Stimulated activated CD8-positive, alpha-beta memory T cell treated with anti-CD3 and anti-CD28 coated beads, Interleukin-15, amount 100 ng/mL, for 1 hour (primary cell): ENCODE measurements at places on chromosomes 1 and 21.

- no peak for DNase-seq
Measured at GRCh38 chr1:53050310-53050709, 11.7 kb upstream of the PODN start.

DNA sequence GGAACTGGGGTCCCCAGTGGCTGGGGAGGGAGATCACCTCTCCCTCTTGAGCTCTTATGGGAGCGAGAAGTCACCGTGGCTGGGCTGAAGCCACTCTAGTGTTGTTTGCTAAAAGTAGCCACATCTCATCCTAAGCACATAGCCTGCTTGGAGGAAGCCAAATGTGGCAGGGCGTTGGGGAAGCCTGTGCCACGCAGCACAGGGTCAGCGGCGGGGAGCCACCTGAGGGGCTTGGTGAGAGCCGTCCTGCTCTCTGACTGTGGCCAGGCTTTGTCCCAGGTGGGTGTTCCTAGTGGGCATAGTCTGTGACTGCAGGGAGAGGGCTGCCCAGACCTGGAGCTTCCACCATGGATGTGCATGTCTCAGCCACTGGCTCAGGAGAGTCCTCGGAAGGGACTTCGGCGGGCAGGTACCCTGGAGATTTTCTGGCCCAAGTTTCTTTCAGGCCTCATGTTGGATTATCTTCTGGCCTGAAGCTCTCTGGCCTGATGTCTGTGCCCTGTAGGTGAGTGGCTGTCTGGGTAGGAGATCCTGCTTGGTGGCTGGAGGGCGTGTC lies 38.9 kb downstream of the MORN1 start:
- DNase-seq = no peak

DNA sequence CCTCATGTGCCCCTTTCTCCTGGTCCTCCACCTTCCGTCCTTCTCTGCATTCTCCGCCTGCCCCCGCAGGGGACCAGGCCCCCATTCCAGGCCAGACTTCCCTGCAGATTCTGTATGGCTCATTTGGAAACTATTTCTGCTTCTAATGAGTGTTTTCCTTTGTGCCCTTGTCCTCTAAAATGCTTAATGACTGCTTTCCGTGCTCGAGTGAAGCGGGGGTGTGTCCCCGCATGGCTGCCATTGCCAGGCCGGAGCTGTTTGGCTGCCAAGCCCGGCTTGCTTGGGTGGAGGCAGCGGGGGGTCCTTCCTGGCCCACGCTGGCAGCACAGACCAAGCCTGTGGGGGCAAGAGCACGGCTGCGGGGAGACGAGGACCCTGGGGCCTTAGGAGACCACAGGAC lies 299.3 kb upstream of the VAMP3 start:
- DNase-seq = no peak

GRCh38 chr1:246226041-246226440 lies 281.0 kb downstream of the SMYD3 start:
- DNase-seq = no peak

DNA sequence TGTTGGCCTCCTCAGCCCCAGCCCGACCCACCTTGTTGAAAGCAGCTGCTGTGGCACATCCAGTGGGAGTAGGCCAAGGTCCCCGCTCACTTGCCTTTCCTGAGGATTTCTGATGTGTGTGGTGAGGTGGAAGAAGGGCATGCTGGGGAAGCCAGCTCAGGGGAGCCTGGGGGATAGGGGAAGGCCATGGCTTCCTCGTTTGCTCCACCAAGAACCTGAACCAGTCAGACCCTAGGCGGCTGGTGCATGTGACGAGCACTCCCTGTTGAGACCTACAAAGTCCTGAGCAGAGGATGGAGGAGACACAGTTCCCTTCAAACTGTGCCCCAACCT lies 38.0 kb upstream of the SLC30A1 start:
- no peak for DNase-seq

- no peak for DNase-seq
Measured at GRCh38 chr1:18182398-18183160, 75.0 kb downstream of the IGSF21 start.

- DNase-seq = no peak
Measured at GRCh38 chr1:36603461-36603860, 120.7 kb upstream of the CSF3R start.

DNA sequence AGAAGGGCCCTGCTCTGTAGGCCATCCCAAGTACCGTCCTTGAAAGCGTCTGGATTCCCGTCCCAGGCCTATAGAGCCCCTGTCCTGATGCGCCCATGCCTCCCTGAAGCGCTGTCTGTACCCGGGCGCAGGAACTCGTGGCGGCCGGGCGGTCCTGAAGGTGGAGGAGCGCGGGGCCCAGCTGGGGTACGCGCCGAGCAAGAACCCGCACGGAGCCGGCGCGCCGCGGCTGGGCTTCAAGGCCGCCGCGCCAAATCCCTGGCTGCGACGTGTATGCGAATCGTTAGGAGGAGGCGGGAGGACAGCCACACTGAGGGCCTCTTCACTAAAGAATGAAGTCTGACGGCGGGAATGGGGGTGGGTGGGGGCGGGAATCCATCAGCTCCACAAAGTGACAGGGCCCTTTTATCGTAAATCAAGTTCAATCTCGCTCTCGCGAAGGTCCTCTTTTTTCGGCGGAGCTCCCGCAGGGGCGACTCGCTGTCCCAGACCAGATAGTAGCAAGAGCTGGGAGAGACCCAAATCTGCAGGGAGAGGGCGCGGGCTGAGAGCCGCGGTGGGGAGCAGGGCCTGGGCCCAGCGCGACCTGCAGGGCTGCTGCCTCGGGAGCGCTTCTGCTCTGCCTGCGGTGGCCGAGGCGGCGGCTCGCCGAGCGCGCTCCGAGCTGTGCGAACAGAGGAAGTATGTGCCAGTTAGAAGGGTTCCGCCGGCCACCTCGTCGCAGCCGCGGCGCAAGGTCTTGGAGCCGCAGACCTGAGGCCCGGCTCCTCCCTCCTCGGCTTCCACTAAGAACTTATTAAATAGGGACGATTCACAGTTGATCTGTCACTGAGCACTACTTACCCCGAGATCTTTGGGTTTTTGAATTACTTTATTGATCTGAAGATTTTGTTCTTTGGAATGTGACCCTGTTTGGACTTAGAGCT lies 10.4 kb downstream of the BARHL2 start:
- DNase-seq = no peak

- DNase-seq = no peak
Measured at GRCh38 chr1:167145965-167146364, 52.1 kb downstream of the STYXL2 start.

DNA sequence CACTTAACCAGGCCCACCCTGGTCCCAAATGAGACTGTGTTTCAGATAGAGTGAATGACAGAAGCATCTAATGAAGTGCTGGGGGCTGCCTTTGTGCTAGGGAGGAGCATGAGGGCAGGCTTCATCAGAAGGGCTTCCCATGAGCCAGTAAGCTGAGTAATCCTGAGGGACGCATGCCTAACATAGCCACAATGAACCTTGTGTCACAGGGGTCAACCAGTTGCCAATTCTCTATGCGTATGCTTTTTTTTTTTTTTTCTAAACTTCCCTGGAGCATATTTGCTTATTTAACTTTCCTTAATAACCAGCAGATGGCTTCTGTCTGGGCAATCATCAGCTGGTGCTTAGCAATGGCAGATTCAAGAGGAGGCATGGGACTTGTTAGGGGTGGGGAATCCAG lies 25.5 kb upstream of the CYP2J2 start:
- no peak for DNase-seq

GRCh38 chr1:154474802-154475201 lies 27.2 kb upstream of the TDRD10 start:
- DNase-seq = no peak

DNA sequence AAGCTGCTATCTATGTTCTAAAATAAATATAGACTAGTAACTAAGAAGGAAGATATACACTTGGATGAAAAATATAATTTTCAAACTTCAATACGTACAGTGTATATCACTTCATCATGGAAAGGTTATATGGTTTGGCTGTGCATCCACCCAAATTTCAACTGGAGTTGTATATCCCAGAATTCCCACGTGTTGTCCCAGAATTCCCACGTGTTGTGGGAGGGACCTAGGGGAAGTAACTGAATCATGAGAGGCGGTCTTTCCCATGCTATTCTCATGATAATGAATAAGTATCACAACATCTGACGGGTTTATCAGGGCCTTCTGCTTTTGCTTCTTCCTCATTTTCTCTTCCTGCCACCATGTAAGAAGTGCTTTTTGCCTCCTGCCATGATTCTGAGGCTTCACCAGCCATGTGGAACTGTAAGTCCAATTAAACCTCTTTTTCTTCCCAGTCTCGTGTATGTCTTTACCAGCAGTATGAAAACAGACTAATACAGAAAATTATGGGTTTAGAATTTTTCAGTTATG lies 10.7 kb downstream of the NEGR1 start:
- no peak for DNase-seq

GRCh38 chr1:227401562-227402342 lies 83.5 kb upstream of the CDC42BPA start:
- DNase-seq = no peak

- no peak for DNase-seq
Measured at GRCh38 chr1:52640697-52641096, 7.7 kb downstream of the SHISAL2A start.

- DNase-seq = no peak
Measured at GRCh38 chr1:201594575-201595245, 55.8 kb downstream of the NAV1 start.

GRCh38 chr1:189131576-189131975 lies 1346.1 kb downstream of the BRINP3 start:
- no peak for DNase-seq

DNA sequence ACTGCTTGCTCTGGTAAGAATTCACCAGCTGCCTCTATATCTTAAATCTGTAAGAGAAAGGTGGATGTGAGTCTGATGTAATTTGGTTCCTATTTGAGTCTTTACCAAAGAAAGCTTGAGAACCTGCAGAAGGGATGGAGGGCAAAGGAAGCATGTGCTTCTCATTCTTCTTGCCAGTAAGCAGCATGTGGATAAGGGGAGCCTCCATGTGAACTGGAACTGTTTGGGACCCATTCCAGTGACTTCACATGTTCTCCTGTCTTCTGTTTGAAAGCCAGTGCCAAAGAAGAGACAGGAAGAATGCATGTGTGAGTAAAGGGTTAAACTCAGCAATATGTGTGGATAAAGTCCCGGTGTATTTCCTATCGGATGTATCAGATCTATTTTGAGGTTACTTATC lies 119.6 kb upstream of the ADGRL2 start:
- DNase-seq = no peak

DNA sequence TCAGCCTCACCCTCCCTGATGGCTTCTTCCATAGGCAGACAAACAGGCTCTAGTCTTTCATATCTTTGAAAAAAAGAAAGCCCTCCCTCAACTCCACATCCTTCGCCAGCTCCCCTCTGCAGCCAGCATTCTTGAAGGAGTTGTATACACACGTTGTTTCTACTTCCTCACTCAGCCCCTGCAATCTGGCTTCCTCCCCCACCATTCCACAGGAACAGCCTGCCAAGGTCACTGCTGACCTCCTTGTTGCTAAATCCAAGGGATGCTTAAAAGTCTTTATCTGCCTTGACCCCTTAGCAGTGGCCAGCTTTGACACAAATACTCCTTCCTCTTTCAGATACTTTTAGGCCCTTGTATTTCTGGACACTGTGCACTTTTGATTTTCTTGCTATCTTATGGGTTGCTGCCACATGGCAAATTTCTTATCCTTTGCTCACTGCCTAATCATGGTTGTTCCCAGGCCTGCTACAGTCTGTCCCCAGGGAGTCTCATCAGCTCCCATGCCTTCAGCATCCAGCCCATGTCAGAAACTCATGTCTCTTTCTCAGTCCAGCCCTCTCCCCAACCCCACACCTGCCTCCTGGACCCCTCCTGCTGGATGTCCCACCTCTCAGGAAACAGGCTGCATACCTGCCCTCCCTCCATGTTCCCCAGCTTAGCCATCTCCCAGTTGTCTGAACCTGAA lies 8.3 kb downstream of the FAM229A start:
- DNase-seq = no peak

DNA sequence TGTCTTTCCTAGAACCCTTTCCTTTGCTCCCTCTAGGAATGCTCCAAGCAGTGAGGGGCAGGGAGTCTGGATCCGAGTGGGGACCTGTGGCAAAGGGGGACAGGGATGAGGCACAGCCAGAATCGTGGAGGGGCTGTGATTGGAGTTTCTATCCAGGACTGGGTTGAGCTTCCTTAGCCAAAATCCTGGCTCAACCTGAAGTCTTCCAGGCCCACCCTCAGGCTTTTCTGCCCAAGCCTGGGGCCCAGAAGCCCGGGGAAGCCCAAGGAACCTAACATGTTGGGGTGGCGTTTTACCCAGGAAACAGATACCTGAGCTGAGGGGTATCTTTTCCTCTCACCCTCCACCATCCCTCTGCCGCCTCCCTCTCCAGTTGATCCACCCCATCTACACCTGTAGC lies 5.4 kb downstream of the MYOG start:
- DNase-seq = no peak

GRCh38 chr1:205794011-205794730 lies 18.8 kb downstream of the SLC41A1 start:
- no peak for DNase-seq
